ENCODE measurements at places on chromosomes 4 and X.

GRCh38 chrX:1316527-1316926 is 20.1 kb upstream of the IL3RA start:
- DNase-seq, result no peak

DNA sequence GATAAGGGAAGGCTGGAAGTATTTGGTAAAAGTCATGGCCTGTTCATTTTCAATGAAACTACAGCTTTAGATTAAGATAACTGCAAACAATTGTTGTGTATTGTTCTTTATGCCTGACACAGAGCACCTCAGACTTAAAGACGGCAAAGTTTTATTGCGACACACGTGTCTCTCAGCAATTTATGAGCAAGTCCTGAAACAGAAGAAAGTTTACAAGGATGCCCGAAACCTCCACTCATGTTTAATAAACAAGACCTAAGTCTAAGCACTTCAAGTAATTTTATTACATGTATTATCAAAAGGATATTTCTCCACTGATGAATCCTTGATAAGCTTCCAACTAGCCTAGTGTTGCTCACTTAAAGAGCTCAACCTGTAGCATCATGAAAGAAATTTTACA is 51.0 kb downstream of the DHX15 start:
- no peak for DNase-seq

DNA sequence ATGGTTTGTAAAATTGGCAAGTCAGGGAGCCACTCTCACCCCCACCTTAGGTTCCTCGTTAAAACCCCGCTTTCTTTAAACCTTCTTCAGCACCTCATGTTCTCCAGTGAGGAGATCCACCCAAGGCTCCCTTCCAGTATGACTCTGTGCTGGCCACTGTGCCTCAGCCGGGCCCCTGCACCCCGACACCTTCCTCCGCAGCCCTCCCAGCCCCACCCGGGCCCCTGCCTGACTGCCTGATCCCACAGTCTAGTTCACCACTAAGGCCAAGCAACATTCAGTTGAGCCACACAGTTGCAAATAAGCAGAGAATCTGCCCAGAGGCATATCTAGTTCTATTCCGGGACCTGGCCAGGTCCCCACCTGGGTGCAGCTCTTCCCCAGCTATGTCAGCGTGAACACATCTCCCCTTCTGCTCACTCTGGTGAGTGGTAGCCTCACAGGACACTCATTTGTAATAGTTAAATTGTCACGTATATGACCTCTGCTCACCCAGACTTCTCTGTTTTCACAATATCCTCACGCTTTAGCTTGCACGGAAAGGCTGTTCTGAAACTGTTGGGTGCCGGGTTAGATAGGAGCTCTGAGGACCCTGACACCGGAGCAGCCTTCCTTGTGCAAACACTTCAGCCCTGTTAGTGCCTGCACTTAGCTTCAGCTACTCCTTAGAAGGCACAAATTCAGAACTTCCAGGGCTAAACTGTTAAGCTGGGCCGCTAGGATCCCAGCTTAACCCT is 146.8 kb downstream of the DCTD start:
- no peak for DNase-seq

DNA sequence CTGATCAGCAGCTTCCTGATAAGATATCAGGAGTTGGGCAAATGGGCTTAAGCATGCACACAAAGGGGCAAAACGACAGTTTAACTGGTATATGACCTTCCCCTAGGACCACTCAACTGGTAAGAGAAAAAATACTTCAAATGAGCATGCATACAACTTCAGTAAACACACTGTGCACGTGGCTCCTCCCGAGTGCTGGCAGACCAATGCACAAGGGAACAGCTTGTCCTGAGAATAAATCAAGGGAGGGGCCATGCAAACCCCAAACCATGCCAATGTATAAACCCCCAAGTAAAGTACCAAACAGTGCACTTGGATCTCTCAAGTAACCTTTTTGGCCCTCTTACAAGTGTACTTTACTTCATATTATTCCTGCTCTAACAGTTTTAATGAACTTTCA is 293.3 kb upstream of the TBX22 start:
- DNase-seq, result no peak

DNA sequence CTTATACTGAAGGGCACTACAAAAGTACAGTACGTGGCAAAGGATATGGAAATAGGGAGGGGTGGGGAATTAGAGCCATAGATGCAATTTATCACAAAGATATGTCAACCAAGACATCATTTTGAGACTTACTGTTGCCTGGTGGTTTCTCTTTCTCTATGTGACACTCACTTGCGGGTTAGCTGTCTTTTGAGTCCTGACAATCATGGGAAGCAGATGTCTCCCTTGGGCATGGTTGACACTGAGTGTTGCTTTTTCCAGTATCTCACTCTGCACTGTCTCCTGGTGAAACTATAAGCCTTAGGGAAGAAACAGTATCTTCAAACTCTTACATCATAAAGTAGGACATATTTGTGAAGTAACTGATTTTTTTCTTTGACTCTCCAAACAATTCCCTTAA is 383.5 kb upstream of the LCORL start:
- DNase-seq, result no peak

DNA sequence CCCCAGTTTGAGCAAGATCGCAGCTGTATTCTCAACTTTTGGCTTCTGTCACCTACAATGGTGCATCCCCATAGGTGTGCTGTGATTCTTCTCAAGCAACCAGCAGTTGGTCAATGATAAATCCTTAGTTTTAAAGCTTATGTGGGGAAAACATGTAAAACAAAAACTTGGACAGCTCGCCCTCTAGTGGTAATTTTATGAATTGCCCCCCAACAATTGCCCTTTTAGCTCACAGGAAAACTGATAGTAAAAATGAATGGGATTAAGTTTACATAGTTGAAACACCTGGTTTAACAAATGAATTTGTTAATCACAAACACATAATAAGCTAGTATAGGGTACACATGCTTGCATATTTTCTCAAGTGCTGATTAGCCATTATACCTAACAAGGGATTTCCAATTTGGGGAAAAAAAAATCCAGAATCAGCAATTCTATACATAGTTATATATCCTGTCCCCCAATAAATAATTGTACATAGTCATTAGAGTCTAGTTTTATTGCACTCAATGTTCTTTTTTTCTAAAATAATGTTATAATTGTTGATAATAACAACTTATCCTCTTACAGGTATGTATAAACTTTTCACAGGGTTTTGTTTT is 30.1 kb downstream of the TEX13A start:
- DNase-seq, result no peak

- DNase-seq, result no peak
Measured at GRCh38 chr4:80500613-80501012, 165.1 kb downstream of the CFAP299 start.

GRCh38 chr4:101230801-101231426 is 116.4 kb downstream of the PPP3CA start:
- no peak for DNase-seq

- no peak for DNase-seq
Measured at GRCh38 chr4:16508968-16509367, 282.7 kb upstream of the TAPT1 start.

DNA sequence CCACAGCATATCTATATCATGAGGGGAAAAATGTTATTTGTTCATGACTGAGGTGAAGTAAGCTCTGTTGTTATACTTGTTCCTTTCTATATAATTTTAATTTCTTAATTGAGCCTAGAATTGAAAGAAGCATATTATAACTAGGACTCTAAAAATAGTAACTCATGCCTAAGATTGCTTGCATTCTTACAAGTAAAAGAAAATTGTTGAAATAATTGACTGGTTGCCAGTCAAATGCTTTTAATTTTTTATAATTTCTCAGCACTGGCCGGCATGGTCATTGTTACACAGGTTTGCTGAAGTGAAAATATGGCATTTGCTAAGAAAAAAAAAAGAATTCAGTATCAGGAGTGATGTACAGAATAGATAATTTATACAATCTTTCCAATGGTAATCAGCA is 104.8 kb downstream of the GASK1B start:
- DNase-seq, result no peak

DNA sequence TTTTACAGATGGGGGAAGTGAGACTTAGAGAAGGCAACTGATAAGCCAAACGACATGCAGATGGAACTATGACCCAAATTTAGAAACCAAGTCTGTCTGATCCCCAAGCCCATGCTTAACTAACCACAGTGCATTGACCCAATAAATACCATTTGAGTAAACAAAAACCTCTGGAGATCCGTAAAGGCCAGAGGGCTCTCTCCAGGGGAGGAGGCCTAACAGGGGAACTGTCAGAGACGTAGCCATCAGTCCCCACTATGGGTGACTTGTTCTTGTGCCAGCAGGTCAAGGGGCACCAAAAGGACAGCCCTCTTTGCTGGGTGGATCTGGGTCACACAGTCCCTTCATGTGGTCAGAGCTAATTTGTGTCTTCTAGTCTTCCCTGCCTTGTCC is 420.2 kb downstream of the BCOR start:
- DNase-seq, result no peak
